Neural crest cell (in vitro differentiated cells): ENCODE measurements at places on chromosomes 6 and 20. TPM values are rescaled to one million over a fixed set of nuclear protein-coding genes. Genes with fewer than 3 reads are reported as not detected.

- DNase-seq: peak; percentile 62
- H3K27ac ChIP-seq: peak overlapping the region; percentile 99
- peaks cover 26% of the 10 kb centered on the region for H3K4me1 ChIP-seq
- no peaks in the 10 kb centered on the region for H3K36me3 ChIP-seq
These were observed 614 bp upstream of the TMEM242 start for GRCh38 chr6:157323966-157324300.

Gene PRSS35
- 3.3 and 3.9 TPM in 2 replicates for total RNA-seq

GRCh38 chr6:51855310-51856082 is 231.9 kb downstream of the PKHD1 start:
- H3K27ac ChIP-seq: no peak overlapping the region
- no peak overlapping the region for H3K4me3 ChIP-seq
- peak; percentile 40 for DNase-seq
- no peaks in the 10 kb centered on the region for H3K27me3 ChIP-seq
- peaks cover 9% of the 10 kb centered on the region for H3K4me1 ChIP-seq

Gene ELOVL4
- 9.0 and 10.1 TPM in 2 replicates for total RNA-seq

GRCh38 chr6:14193524-14193923 is 76.0 kb downstream of the CD83 start:
- H3K4me3 ChIP-seq: no peak overlapping the region
- DNase-seq: no peak
- no peak overlapping the region for H3K27ac ChIP-seq
- peaks cover 7% of the 10 kb centered on the region for H3K27me3 ChIP-seq
- no peaks in the 10 kb centered on the region for H3K4me1 ChIP-seq

Gene SLC32A1
- 0.09 and 0.16 TPM in 2 replicates for total RNA-seq

DNA sequence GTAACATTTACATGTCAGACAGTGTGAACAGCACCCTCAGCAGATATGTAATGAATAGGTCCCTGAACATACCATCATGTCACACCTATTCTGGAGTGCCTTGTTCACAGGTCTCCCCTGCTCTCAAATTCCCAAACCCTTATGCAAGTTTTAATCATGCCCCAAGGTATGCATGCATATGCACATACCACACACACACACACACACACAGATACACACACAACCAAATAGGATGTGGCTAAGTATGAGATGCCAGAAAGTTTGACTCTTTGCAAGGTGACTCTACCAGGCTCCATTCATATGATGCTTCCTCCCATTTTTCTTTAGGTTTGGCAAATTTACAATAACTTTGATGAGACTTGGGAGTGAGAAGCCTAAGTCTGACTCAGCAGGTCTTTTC is 243.8 kb upstream of the IRAK1BP1 start:
- no peak overlapping the region for H3K4me3 ChIP-seq
- H3K36me3 ChIP-seq: no peaks in the 10 kb centered on the region
- no peak overlapping the region for H3K27ac ChIP-seq
- H3K27me3 ChIP-seq: peaks cover 8% of the 10 kb centered on the region
- no peak for DNase-seq

Gene TLDC2
- total RNA-seq: not detected in 2 replicates

DNA sequence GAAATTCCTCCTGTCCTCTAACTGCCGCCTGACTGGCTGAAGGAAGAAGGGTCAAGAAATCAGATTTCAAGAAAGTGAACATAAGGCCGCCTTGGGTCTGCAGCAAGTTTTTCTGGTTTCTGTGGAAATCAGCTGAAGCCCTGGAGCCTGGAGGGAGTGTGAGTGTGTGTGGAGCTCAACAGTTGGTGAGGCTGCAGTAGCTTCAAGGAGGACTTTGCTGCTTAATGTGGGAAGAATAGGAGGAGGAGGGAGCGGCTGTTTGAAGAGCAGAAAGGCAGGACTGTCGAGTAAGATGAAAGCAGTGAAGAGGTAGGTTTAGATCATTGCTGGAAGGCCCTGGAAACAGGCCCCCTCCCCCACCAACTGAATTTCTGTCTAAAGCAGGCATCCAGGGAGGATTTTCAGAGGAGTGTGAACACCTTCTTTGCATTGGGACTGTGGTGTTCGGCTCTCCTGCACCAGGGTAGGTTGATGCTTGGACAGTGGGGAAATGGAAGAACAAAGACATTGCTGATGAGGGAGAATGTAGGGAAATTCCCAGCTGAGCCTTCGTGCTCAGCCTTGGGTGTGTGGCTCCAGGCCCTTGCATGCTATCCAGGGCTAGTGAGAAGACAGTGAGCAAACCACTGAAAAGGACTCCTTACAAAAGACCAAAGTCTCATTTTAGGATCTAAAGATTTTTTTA is 79.5 kb upstream of the VSTM2L start:
- peak overlapping the region; percentile 46 for H3K27ac ChIP-seq
- DNase-seq: no peak
- no peaks in the 10 kb centered on the region for H3K36me3 ChIP-seq
- peaks cover 29% of the 10 kb centered on the region for H3K4me1 ChIP-seq
- H3K4me3 ChIP-seq: no peak overlapping the region

- no peak for DNase-seq
- H3K4me3 ChIP-seq: no peak overlapping the region
- H3K27me3 ChIP-seq: no peaks in the 10 kb centered on the region
These were observed 54.7 kb upstream of the SNRPB2 start for GRCh38 chr20:16675001-16675564.

DNA sequence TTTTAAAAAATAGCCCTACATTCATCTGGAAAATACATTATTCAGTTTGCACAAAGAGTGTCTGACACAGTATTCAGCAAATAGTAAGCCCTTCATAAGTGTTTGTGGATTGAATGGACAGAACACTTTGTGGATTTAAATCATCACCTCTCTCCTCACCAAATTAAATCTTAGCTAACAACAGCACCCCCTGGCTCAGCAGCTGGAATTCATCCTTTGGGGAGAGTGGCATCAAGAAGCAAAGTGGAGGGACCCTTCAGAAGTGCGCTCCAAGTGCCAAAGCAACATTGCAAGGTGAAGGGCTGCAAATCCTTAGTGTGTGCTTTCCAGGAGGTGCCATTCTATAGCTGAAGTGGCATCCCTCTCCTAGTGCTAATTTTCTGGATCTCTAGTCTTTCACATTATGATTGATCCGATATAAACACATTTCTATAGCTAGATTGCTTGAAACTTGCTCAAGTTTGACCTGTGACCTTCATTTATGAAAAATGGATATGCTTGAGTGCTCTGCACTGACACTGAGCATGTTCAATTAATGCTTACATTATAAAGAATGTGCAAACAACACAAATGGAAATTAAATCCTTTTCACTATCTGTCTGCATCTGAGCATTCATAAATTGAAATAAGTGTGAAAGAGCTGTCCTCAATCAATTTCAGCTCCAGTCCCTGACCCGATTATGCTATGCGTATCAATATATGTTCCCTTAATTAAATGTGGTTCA is 891.7 kb downstream of the C6orf118 start:
- H3K27me3 ChIP-seq: no peaks in the 10 kb centered on the region
- H3K27ac ChIP-seq: no peak overlapping the region
- H3K36me3 ChIP-seq: peaks cover 16% of the 10 kb centered on the region

- peaks cover 26% of the 10 kb centered on the region for H3K4me1 ChIP-seq
- H3K36me3 ChIP-seq: no peaks in the 10 kb centered on the region
- no peaks in the 10 kb centered on the region for H3K27me3 ChIP-seq
- no peak overlapping the region for H3K27ac ChIP-seq
- DNase-seq: no peak
These were observed 128.6 kb upstream of the SPACA1 start for GRCh38 chr6:87919001-87919400.

Gene SLC29A1
- 54.8 and 55.0 TPM in 2 replicates for total RNA-seq

GRCh38 chr20:62114894-62115293 is 7.4 kb upstream of the LSM14B start:
- no peak overlapping the region for H3K27ac ChIP-seq
- peaks cover 11% of the 10 kb centered on the region for H3K4me1 ChIP-seq
- no peak for DNase-seq

GRCh38 chr6:157213907-157214565 is 109.3 kb downstream of the TMEM242 start:
- peaks cover 5% of the 10 kb centered on the region for H3K36me3 ChIP-seq
- H3K4me3 ChIP-seq: no peak overlapping the region
- no peak for DNase-seq
- peaks cover 2% of the 10 kb centered on the region for H3K27me3 ChIP-seq
- no peaks in the 10 kb centered on the region for H3K4me1 ChIP-seq
- H3K27ac ChIP-seq: no peak overlapping the region

DNA sequence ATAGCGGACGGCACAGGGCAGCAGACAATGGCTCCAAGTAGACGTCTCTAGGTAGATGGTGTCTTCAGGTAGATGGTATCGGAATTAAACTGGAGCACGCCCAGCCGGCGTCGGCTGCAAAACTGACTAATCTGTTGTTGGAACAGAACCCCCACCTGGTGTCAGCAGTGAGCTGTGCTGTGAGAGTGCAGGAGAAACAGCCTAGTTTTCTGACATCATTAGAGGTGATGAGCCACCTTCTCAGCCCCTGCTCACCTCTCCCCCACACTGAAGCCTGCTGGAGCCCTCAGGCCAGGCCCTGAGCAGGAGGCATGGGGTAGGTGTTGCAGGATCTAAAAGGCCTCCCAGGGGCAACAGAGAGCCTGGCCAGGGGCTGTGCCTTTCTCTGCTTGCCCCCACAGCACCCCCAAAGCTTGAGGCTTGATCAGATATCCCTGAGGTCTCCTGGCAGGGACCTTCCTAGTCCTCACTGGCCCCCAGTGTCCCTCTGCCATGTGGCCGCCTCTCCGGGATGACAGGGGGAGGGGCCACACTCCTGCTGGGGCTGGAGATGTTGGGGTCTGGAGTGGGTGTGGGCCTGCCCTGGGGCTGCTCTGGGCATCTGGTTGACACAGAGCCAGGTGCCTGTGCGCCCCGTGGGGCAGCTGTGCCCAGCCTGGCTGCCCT is 6.9 kb upstream of the HELZ2 start:
- no peak overlapping the region for H3K4me3 ChIP-seq
- H3K27ac ChIP-seq: no peak overlapping the region
- no peak for DNase-seq
- H3K36me3 ChIP-seq: no peaks in the 10 kb centered on the region
- no peaks in the 10 kb centered on the region for H3K27me3 ChIP-seq
- peaks cover 12% of the 10 kb centered on the region for H3K4me1 ChIP-seq

DNA sequence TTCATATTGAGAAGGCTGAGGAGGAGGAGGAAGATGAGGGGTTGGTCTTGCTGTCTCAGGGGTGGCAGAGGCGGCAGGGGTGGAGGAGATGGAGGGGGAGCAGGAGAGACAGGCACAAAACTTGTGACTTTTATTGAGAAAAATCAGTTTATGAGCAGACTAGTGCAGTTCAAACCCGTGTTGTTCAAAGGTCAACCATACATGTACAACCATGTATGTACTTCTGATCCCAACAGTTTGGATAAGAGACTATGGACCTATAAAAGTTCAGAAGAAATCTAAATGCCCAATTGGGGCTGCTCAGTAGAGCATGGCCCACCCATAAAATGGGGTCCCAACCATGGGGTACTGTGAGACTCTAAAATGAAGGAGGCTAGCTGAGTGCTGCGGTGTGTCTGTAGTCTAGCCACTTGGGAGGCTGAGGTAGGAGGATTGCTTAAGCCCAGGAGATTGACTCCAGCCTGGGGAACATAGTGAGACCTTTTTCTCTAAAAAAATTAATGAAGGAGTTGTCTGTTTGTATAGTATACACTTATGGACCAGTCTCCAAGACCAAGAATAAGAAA is 7.6 kb upstream of the SLC22A7 start:
- H3K4me3 ChIP-seq: no peak overlapping the region
- H3K36me3 ChIP-seq: no peaks in the 10 kb centered on the region
- no peak for DNase-seq
- peaks cover 4% of the 10 kb centered on the region for H3K4me1 ChIP-seq
- no peak overlapping the region for H3K27ac ChIP-seq

DNA sequence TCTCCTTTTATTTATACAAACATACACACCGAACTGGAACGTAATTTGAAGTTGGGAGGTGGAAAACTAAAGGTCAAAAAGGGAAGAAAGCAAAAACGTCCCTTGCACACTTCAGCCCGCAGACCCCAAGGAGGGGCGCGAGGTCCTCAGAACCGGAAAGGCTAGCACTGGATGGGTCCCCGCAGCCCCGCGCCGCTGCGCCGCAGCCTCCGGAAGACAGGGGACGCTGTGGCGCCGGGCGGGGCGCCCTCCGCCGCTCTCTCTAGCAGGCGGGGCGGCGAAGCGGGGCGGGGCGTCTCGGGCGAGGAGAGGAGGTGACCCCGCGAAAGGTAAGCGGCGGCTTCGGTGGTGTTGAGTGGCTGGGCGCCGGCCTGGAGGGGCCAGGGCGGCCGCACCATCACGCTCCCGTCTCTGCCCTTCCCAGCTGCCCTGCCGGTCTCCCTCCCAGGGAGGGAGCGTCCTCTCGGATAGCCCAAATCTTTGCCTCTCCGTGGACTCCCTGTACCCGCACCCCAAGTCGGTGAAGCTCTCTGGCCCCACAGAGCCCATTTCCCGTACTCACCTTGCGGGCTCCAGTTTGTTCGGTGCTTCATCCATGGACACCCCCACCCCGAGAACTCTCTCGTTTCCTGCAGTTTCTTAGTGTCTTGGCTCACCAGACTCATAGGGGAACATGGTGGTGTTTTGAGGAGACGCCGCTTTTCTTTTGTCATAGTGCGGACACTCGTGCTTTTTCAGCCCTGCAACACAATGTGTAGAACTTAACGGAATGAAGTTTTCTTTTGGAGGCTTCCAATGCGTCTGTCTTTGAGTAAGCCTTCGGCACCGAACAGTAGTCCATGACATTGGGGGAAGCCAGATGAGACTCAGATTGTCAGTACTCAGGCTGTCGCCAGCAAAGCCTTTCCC is at the start of gene SMIM8:
Gene SMIM8 (plus strand): TSS at position 285 of the 909 bp plus-strand sequence. CDS start 14,444 bp downstream, outside the sequence.
- peaks cover 9% of the 10 kb centered on the region for H3K4me1 ChIP-seq
- H3K27me3 ChIP-seq: no peaks in the 10 kb centered on the region
- H3K27ac ChIP-seq: peak within 1 kb of the TSS; percentile 94
- DNase-seq: peak; percentile 83
- H3K4me3 ChIP-seq: peak within 1 kb of the TSS; percentile 99

DNA sequence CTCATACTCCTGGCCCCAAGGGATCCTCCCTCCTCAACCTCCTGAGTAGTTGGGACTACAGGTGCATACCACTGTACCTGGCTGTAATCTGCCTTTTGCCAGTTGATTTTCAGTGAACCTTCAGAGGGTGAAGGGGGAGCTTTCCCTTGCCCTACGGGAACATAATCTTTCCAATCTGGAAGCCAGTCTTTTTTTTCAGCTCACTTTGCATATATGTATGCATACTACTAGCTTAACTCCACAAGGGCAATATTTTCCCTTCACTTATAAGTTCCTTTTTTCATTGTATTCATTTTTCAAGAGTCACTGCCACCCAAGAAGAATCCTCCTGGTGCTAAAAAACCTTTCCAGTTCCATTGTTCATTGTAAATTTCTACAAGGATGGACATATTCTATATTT is 53.4 kb upstream of the GCM1 start:
- no peaks in the 10 kb centered on the region for H3K27me3 ChIP-seq
